ENCODE measurements at places on chromosomes 5 and 9.

GRCh38 chr9:124312290-124313265 is 54.8 kb downstream of the NEK6 start:
- DNase-seq, result no peak

DNA sequence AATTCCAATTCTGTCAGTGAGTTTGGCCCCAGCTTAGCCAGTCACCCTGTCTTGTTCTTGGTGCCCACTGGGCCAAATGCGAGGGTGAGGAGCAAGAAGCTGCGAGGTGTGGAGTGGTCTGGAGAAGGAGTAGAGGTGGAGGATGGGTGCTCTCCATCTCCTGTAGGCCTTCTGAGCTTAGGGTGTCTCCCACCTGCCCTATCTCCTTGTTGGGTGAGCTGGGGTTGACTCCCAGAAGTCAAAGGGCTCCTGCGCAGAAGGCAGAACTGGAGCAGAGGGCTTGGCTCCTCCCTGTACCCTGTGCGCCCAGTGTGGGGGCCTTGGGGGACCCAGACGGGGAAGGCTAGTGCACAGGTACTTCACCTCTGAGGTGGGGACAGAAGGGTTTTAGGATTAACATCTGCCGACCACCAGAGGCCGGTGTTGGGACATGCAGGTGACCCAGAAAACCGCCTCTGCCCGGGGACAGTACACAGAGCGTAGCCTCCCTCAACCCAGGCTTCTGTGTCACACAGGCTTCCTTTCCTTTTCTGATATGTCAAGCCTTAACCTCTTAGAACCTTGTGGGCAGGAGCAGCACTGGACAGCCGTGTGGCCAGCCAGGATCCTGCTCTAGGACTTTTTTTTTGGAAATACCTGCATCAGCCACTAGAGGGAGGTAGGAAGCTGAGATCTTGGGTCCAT is 16.9 kb downstream of the IL5 start:
- peak; percentile 37 for DNase-seq

GRCh38 chr9:123031963-123032362 is 1.5 kb upstream of the GPR21 start:
- DNase-seq, result no peak

DNA sequence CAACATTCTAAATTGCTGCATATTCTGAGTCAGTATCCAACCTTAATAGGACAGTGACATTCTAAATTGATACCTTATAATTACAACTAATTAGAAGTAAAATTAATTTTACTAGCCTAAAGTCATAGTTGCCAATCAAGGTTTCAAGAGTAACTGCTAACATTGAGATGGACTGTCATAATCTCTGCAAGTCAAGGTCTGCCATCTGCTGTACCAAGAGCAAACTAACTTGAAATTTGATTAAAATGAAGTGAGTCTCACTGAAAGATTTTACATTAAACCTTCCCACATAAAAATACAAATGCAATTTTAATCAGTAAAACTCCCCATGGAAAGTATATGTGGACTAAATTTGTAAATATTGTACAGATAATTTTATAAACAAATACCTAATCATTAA is 235.3 kb downstream of the PRDM9 start:
- DNase-seq, result no peak

GRCh38 chr9:129009584-129010141 is 18.5 kb downstream of the SH3GLB2 start:
- DNase-seq, result no peak

GRCh38 chr5:41883936-41884335 is 13.7 kb upstream of the OXCT1 start:
- DNase-seq, result no peak

DNA sequence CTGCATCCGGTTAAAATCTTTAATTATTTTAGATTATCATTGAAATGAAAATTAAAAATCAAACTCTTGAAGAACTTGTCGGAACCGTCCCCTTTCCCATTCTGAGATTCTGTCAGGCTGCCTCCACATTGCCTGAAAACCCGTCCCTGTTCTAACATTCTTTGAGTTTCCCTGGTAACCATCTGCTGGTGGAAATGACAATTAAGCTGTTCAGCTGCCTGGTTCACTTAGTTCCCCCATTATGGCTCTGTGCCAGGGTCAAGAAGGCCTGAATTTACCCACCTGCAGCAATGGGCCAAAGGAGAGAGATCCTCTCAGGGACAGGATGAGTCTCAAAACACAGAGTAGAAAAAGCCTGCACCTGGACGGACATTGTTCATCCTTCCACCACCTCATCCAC is 11.8 kb upstream of the TCOF1 start:
- no peak for DNase-seq

DNA sequence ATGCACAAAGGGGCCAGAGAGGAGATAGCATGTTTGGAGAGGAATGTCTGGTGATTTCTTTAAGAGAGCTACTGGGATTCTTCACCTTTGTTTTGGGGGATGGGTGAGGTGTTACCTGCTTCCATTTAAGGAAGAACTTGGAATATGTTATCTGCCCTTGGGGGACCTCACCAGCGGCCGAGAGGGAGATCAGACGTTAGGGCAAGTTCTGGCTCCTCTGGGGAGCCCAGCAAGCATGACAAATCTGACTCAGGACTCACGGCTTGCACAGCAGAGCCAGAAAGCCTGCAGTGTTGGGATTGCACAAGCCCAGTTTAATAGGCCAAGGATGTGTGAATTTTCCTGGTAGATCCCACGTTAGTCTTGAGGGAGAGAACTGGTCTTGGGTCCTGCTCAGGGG is 40.3 kb downstream of the SLC28A3 start:
- peak; percentile 34 for DNase-seq

GRCh38 chr9:136657974-136658848 is 4.5 kb upstream of the EGFL7 start:
- DNase-seq, result no peak

DNA sequence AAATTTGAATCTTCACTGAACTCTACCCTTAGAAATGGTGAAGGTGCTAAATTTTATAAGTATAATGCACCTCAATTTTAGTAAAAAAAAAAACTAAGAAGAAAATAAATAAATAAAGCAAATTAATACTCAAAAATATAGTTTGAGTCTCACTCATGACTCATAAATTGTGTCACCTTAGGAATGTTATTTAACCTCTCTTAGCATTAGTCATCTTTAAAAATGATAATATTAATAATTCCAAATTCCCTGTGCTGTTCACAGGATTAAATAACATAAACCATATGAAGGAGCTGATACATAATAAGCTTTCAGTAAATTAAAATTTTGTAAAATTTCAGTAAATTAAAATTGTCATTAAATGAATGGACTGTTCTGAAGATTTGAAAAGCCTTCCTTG is 339.8 kb upstream of the RGMB start:
- peak; percentile 49 for DNase-seq

GRCh38 chr5:8750100-8750499 is 795.8 kb downstream of the SEMA5A start:
- DNase-seq, result no peak

GRCh38 chr9:123550012-123550411 is 194.0 kb downstream of the CRB2 start:
- DNase-seq, result no peak

GRCh38 chr9:110809038-110809595 is 140.5 kb downstream of the MUSK start:
- DNase-seq, result no peak

DNA sequence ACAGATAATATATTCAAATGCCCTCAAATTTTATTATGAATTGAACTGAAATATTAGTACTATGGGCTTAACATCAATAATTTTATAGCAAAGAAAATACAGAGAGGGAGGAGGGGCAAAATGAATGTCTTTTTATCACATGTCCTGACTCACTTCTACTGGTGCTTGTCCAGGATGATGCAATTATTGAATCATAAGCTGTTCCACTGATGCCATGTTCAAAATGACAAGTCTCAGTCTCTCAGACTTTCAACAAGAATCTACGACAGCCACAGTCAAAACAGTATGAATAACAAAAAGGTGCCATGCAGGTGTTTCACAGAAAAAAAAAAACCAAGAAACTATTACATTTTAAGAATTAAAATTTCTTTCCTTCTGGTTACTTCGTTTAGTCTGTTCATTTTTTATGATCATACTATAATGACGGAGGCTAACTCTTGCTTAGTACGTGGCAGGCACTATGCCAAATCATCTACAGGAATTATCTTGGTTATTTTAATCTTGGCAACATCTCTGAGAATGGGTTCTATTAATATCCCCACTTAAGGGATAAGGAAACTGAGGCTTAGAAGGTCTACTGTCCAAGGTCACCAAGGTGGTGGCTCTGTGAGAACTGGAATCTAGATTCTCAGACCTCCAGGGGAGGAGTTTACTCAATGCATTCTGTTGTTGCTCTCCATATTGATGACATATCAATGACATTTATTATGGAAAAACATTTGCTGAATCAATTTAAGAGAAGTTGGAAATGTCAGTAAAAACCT is 61.5 kb downstream of the NR3C1 start:
- DNase-seq, result peak; percentile 79

DNA sequence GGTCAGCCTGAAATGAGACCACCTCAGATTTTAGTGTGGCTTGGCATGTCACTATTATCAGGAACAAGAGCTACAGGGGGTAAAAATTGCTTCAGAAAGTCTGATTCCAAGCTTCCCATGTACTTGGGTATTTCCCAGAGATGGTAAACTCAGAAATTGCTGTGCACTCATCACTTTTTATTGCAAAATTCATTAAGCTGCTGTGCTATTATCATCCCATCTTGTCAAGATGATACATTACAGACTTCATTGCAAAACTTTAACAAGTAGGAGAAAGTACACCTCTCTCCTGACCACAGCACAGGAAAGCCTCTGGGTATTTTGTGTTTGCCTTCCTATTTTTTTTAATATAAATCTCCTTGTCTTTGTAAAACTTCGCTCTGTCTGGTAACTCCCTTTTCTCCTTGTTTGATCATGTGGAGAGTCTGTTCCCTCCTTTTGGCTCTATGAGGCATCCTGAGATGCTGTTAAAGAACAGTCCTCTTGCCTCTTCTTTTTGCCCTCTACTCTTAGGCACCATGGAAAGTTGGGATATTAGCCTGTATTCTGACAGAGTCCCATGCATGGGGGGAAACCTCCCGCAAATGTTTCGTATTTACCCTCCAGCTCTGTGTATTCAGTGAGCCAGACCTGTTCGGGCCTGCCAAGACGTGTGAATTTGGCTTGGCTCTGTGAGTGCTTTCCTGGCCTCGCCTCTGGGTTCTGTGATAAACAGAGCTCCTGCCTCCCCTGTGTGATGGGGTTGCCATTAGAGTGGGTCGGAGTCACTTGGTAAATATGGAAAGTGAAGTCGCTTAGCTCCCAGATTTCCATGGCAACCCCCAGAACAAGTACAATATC is 260.7 kb downstream of the NR3C1 start:
- DNase-seq, result peak; percentile 49

GRCh38 chr5:154698763-154699162 is 56.4 kb upstream of the LARP1 start:
- peak; percentile 46 for DNase-seq

DNA sequence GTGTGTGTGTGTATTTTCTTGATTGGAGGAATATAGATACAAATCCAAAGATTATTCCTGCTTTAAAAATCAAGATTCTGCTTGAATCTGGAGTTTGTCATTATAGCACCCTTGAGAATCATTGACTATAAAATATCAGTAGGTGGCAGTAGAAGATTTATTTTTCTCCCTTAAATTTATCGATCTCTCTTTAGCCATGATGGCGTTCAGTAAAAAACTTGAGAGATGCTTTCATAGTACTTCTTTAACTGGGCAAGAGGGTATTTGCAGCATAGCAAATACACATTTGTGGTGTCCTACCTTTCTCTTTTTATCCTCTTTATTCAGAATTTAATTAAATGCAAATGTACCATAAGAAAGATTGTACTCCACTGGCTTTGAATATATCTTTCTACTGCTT is 307.7 kb downstream of the ADGRV1 start:
- DNase-seq, result peak; percentile 30

DNA sequence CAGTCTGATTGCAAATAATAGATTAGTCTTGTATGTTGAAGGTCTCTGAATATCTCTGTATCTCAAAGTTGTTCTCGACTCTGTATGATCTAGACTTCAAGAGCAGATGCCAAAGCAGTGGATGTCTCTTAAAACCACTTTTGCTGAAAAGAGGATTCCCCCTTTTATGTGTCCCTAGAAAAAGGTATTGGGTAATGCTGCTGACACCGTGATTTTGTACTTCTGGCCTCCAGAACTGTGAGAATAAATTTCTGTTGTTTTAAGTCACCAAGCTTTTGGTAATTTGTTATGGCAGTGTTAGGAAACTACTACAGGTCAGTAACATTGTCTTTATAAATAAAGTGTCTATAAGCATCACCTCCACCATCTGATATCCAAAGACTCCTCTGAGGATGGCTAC is 85.3 kb upstream of the PIK3R1 start:
- DNase-seq, result no peak

GRCh38 chr5:115544043-115544435 is 536 bp downstream of the FEM1C start:
- DNase-seq, result peak; percentile 57

DNA sequence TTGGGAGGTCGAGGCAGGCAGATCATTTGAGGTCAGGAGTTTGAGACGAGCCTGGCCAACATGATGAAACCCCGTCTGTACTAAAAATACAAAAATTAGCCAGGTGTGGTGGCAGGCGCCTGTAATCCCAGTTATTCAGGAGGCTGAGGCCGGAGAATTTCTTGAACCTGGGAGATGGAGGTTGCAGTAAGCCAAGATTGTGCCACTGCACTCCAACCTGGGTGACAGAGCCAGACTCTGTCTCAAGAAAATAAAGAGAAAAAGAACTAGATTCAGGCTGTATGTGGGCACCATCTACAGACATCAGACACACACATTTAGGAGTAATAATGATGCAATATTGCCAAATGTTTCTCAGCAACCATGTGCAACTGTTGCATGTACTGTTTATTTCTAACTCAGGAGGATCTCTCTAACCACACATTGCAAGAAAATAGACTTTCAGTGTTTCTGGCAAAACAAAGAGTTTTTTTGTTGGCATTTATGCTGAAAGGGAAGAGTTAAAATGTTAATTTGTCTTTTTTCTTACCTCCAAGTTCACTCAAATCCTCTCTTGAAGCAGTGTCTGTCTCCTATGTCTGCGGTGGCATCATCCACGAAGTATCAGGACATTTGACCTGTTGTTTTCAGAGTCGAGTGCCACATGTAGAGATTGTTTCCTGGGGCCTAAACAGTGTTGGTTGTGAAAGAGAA is 5.1 kb upstream of the ORM1 start:
- DNase-seq, result peak; percentile 83

DNA sequence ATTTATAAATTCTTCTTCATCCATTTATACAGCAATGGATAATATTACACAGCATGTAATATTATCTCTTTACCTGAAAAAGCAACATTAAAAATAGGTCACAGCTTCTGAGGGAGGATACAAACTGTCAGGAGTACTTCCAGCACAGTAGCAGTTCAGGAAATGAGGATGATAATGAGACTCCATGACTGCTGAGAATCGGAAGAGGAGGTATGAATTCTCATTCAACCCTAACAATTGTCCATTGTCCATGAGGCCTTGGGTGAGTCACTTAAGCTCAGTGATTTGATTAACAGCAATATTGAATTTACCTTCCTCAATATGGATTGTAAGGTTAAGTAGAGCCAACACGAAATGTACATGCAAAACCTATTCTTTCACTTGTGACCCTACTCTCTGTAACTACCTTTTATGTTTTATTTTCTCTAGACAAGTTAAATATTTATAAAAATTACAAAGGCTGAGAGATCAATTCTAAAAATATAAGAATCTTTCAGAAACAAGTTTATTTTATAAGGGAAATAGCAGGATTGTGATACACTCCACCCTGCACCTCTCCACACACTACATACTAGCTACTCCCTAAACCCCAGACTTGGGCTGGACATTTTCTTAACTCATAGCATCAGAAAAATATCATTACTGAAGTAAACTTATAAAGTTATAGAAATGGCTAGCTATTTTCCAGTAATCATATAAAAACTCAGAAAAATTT is 159.1 kb upstream of the ACOT12 start:
- DNase-seq, result no peak
